ENCODE measurements at places on chromosomes 5 and 9. TPM values are rescaled to one million over a fixed set of nuclear protein-coding genes. Genes with fewer than 3 reads are reported as not detected.

DNA sequence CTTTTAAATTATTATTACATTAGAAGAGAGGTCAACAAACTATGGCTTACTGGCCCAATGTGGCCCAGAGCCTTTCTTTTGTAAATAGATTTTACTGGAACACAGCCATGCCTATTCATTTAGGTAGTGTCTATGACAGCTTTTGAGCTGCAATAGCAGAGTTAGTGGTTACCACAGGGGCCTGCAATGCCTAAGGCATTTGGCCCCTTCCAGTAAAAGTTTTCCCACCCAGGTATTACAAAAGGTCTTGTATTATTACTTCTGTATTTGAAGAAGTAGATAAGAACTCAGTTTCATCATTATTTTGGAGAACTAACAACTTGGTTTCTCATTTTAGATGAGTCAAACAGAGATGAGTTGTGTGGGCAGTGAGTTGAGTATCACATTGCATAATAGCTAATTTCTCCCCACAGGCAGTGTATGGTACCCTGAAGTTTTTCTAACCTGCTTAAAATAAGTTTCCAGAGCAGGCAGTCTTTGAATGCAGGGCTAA, 9.5 kb downstream of the MTRR start:
- no peak for DNase-seq

DNA sequence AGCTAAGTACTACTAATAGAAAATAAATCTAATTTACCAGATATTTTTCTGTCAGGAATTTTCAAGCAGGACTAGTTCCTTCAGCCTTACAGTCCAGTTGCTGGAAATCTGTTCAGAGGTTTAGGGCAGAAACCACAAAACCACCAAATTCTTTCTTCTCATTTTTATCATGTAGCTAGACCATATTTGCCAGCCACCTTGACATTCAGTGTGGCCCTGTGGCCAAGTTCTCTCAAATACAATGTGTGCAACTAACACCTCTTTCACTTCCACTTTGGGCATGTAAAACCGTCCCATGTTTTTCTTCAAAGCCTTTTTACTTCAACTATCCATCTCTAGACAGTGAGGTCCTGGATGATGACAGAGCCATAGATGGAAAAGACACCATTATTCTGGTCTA, 1133.2 kb upstream of the CDH18 start:
- no peak for DNase-seq

GRCh38 chr9:137582286-137582860, 3.6 kb upstream of the DPH7 start:
- DNase-seq = no peak

The ARAP3 gene
- 2.8 TPM for total RNA-seq

DNA sequence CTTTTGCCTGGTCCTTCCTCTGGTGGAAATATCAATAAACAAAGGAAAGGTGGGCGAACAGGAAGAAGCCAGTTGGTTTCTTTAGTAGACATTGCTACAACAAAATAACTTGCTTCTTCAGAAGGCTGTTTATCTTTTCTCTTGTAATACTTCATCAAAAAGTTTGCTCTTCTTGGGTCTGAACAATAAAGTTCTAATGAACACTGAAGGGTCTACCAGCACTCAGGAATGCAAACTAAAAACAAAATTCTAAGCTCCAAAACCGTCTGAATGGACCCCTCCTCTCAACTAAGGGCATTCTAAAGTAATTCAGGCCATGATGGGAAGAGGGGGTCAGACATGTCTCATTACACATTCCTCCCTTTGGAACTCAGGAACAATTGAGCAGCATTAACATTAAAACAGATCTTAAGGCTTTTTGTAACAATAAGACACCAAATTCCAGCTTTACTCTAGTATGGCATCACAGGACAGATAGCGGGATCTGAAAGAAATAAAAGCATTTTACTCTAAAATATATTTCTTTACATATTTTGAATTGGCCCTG, 2.3 kb downstream of the TBCA start:
- DNase-seq = no peak

DNA sequence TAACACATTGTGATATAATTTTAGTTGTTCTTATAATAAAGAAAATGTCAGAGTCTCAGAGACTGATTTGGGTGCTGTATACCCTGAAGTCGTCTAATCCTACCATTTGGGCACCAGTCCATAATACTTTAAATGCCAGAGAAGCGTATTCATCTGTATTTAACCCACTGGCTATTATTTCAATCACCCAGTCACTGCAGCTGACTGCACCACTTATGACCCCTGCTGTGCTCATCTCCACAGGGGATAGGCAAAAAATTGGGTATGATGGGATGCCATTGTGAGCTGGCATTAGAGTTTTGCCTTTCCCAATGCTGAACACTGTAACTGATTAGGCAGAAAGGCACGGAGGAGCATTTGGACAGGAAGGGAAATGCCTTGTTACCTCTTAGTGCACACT, 599.7 kb downstream of the CAAP1 start:
- DNase-seq = no peak

GRCh38 chr5:58795327-58795726, 212.5 kb downstream of the RAB3C start:
- no peak for DNase-seq

DNA sequence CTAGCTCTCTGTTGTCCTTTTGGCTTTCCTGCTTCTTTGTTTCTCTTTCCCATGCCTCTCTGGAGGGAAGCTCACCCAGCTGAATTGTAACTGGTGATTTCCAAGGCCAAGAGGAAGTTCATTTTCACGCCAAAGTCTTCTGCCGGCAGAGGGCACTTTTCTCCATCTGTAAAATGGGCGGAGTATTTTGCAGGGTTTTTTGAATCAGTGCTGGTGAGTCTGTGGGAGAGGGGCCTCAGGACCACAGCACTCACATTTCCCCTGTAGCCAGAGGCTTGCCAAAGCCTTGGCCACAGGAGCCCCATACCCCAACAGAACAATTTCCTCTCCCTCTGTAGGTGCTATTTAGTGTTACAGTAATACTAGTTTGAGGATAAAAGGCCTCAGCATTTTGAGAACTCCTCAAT, 42.3 kb upstream of the MATR3 start:
- DNase-seq = no peak

The SNX2 gene
- total RNA-seq = 29.0 TPM
